ENCODE measurements at places on chromosomes 11 and 22.

GRCh38 chr11:109745996-109746625 is 324.1 kb downstream of the C11orf87 start:
- DNase-seq: no peak

DNA sequence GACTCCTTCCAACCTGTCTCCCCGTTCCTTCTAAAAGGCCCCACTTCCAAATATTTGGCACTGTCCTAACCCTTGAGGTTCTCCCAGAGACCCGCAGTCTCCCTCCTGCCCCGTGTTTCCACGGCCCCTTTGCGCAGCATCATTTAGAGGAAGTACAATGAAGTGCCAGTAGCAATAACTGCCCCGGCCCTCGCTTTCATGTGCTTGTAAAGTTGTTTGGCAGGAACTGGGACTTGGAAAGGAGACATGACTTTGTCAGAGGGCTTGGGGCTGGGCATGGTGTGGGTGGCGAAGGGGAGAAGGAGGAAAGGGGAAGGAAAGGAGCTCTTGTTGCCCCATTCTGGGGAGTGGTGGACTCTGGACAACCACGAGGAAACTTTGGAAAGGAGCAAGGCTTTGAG is 2.6 kb downstream of the CD44 start:
- no peak for DNase-seq

- DNase-seq: no peak
Observed at GRCh38 chr11:6437993-6438392, 2.8 kb downstream of the HPX start.

DNA sequence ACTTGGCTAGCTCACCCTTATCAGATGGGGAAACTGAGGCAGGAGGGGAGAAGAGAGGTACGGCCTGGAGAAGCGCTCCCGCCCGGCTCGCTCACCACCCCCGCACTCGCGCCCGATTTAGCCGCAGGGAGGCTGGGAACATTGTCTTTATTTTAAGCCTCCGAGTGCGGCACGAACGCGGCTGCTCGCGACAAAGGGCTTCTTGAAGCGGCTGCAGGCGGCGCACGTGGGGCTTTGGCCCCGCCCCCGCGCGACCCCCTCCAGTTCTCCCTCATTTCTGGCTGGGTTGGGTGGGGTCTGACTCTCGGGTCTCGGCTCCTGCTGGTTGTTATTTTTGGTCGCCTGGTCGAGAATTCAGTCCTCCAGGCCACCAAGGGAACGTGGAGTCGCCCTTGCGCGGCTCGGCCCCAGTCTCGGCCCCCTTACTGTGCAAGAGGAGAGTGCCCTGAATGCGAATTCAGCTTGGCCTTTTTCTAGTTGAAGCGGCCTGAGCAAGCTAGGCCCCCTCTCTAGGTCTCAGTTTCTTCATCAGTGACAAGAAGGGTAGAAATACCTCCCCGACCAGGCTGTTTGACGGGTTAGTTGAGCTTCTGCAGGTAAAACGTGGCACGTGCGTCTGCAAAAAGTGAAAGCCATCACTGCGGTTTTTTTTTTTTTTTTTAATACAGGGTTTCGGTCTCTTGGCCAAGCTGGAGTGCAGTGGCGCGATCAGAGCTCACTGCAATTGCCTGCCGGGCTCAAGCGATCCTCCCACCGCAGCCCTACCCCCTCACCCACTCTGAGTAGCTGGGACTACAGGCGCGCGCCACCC is 2.6 kb upstream of the CHRM1 start:
- DNase-seq: no peak

- DNase-seq: peak; percentile 34
Observed at GRCh38 chr11:112871909-112872500, 89.2 kb upstream of the NCAM1 start.

DNA sequence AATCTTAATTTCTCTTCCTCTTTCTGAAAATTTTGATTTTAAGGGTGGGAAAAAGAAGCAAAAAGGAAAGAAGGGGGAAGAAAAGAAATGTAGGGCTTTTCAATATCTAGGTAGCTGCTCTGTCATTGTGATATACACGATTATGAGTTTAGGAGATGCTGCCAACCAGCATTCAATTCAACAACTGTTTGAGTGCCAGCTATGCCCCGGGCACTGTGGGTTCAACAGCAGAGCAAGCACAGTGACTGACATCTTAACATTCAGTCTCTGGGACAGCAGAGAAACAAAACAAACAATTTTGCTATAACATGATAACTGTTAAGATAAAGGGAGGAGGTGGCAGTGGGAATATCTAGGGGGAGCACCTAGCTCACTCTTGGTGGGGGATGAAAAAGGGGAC is 91.6 kb downstream of the DBX1 start:
- DNase-seq: no peak

DNA sequence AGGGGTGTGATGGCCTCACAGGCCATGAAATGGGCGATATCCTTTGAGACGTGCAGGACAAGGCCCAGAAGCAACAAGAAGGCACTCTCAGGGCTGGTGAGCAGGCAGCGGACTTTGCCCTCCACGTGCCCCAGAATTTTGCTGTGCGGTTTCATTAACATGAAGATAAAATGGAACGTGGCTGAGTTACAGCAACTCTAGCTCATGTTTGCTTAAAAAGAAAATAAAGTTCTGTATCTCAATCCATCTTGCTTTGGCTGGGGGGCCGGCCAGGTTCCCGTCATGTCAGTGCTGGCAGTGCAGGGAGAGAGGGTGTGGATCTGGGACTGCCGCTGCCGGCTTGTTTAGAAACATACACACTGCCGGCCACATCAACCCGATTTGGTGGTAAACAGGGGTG is 370.1 kb downstream of the OPCML start:
- DNase-seq: no peak

- no peak for DNase-seq
Observed at GRCh38 chr11:81579339-81579738, 1154.3 kb downstream of the FAM181B start.

GRCh38 chr22:49371325-49372110 is 456.2 kb downstream of the BRD1 start:
- DNase-seq: no peak

GRCh38 chr11:126711977-126712625 is 288.5 kb downstream of the KIRREL3 start:
- DNase-seq: no peak

DNA sequence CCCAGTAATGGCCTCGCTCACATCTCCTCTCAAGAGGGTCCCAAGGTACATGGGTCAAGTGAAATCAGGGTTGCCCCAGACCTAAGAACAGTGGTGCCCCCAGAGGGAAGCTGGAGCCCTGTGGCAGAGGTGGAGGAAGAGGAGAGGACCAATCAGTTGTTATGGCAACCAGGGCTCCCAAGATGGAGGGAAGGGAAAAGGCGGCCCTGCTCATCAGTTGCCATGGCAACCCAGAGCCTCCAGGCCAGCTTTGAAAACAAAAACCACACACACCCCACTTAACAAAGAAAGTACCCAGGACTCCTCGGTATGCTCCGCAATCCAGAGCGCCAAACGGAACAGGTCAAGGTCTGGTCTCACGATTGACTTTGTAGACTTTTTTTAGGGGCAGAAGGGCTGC is 53.5 kb upstream of the SLC35C1 start:
- DNase-seq: no peak

- DNase-seq: no peak
Observed at GRCh38 chr22:28243539-28243938, 324.5 kb upstream of the PITPNB start.

DNA sequence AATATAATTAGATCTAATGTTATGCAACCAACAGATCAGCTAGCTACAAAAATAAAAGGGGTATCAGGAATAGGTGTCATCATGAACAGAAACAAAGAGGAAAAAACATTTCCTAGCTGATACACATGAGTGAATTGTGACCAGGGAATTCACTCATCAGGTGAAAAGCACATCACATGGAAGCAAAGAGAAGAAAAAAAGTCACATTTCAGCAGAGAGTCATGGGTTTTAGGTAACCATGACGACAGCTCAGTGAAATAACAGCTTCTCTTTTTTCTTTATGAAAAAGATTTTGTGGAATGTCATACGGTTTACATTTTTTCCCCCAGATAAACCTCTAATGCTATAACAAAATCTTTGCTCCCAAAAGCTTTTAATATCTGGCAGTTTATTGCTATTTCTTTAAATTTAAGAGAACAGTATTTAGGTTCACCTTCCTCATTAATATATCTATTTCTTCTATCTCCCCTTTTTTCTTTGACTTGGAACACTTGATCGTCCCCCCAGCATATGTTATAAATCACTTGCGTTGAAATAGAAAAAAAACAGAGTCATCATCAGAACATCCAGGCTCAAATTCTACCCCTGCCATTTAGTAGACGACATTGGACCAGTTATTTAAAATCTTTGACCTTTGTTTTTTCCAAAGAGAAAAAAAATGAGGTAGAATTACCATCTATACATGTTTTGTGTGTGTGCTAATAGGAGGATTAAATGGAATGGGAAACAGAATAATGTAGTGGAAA is 5.3 kb downstream of the TYR start:
- no peak for DNase-seq

DNA sequence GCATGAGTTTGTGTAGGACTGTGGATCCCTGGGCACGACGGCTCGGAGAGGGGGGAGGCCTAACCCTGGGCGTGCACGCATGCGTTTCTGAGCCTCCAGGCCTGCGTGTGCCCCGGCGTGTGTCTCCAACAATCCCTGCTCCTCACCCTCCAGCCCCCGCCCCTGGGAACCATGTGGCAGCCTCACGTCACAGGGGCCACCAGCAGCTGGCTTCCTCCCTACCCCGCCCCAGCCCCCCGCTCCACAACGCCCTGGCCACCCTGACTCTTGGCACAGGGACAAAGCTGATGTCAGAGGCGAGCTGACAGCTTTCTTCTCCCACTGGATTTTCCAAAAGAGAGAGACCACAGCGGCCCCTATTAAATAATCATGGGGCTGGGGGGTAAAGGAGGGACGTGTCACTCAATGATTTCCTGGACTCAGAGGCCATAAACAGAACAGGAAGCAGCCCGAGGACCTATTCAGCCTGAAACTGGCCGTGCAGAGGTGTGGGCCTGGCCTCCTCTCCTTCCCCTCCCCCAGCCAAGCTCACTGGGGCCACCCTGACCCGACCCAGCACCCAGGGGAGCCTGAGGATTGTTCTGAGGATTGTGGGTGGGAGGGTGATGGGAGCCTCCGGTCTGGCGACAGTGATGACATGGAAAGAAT is 6.8 kb upstream of the LIF start:
- no peak for DNase-seq

- no peak for DNase-seq
Observed at GRCh38 chr11:93668171-93668570, 6.7 kb downstream of the CEP295 start.

DNA sequence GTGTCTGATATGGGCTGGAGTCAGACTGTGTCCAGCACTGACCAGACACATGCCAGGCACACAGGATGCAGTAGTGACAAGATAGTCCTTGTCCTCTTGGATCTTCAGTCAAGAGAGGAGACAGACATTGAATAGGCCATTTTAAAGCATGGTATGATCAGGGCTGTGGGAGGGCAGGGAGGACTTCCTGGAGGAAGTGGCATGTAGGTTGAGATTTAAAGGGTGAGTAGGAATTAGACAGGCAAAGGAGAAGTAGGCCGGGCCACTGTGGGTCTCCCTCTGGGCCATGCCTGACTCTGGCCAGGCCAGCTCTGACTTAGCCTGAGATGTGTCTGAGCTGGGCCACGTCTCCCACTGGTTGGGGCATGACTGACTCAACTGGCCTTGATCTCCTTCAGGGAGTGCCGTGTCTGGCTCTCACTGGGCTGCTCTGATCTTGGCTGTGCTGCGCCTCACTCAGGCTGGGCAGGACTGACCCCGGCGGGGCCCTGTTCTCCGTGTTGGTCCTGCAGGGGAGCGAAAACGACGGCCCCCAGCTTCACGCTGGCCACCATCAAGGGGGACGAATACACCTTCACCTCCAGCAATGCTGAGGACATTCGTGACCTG is 71.2 kb downstream of the MYO7A start:
- DNase-seq: no peak

- peak; percentile 11 for DNase-seq
Observed at GRCh38 chr22:24938741-24939341, 7.7 kb downstream of the LHFPL7 start.

DNA sequence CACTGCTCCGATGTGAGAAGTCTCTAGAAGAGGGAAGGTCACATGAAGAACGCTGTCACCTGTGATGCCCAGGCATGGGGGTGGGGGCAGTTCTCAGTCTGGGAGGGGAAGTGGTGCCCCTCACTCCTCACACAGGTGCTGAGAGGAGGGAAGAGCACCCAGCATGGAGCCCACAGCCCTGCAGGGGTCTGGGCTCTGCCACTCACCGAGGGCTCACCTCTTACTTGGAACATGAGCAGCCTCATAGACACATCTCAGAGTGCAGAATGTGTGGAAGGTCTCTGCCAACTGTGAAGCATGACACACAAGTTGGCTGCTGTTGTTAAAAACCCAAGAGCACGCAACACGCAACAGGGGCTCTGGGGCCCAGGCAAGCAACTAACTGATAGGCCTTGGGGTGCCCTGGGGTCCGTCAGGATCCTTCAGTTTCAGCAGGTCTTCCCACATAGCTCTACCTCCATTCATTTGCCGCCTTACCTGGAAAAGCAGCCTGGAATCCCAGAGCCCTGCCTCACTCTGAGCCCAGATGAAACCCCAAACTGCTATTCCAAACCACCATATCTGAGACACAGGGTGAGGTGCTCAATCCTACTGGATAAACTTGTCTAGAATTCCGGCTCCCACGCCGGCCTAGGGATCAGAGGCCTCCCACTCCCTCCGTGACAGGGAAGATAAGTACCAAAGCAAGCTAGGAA is 17.5 kb upstream of the TMPRSS4 start:
- DNase-seq: no peak

GRCh38 chr11:75439495-75440120 is 6.6 kb upstream of the KLHL35 start:
- no peak for DNase-seq

- DNase-seq: no peak
Observed at GRCh38 chr11:2264366-2265053, 5.9 kb downstream of the ASCL2 start.

GRCh38 chr22:30978304-30978962 is 9.4 kb downstream of the TUG1 start:
- no peak for DNase-seq

DNA sequence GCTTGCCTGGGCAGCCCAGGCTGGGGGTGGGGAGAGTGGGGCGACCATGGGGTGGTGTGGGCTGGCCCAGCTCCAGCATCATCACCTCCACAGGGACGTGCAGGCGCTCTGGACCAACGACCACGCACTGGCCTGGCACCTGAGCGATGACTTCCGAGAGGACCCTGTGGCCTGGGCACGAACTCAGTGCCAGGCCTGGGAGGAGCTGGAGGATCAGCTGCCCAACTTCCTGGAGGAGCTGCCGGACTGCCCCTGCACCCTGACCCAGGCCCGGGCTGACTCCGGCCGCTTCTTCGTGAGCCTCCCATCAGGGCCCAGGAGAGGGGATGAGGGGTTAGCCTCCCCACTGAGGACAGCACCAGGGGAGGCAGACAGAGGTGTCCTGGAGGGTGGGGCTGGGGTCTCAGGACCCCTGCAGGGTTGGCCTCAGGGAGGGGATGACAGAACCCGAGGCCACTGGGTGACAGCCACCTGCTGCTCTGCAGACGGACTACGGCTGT is 3.8 kb downstream of the SUSD2 start:
- DNase-seq: no peak

DNA sequence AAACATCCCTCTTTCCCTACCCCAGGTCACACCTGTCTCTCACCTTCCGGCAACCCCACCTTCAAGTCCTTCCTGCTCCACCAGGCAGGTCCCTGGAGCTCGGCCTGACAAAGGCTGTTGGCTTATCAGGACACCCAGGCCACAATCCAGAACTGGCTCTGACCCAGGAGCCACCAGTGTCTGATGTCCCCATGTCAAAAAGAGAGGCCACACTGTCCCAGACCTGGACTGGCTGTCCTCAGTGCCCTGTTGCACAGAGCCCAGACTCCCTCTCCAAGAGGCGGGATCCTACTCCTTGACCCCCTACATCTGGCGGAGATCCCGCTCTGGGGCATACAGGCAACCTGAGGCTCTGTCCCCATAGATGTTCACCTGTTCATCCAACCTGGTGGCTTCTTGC is 116.0 kb downstream of the MN1 start:
- DNase-seq: no peak

- DNase-seq: no peak
Observed at GRCh38 chr11:32438866-32439489, 3.6 kb upstream of the WT1 start.

Measured in DMS 273 treated with DMSO at 0.1 percent for 48 hours (cell line).